Effector CD4-positive, alpha-beta T cell (primary cell): ENCODE measurements at places on chromosomes 13 and 19.

- no peak for DNase-seq
Observed at GRCh38 chr13:106104281-106104901, 431.1 kb downstream of the EFNB2 start.

DNA sequence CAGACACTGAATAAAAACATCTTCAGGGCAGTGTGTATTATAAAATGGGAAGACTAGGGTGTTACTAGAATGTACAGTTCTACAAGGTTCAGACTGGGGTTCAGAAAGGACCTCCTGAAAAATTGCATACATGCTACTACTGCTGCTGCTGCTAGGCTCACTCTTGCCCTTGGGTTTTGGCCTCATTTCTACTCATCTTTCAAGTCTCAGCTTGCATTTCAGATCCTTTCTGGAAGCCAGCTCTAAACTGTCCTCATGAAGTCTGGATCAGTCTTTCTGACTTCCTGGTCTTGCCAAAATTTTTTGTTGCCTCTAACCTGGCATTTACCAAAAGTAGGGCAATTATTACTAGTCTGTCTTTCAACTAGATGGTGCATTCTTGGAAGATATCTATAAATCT, 393.3 kb downstream of the DIAPH3 start:
- DNase-seq = no peak

DNA sequence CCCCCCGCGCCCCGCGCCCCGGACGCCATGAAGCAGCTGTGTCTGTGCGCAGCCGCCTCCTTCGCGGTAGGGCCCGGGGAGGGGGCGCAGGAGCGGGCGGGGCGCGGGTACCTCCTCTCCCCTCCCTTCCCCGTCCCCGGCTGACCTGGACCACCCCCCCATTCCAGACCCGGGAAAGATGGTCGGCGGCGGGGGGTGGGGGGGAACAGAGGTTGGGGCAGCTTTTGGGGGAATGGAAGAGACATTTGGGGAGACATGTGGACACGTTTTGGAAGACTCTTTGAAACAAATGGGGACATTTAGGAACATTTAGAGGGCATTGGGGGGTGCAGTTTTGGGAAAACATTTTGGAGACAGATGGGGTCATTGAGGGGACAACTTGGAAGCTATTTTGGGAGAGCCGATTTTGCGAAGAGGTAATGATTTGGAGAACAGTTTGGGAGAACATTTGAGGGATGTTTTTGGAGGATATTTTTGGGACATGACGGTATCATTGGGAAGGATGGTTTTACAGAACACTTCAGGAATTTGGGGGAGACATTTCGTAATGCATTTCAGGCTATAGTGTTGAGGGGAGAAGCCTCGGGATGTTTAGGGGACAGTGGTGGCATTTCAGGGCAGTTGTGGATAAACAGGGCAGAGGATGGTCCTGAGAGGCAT, 16.1 kb downstream of the ANKRD24 start:
- no peak for DNase-seq

DNA sequence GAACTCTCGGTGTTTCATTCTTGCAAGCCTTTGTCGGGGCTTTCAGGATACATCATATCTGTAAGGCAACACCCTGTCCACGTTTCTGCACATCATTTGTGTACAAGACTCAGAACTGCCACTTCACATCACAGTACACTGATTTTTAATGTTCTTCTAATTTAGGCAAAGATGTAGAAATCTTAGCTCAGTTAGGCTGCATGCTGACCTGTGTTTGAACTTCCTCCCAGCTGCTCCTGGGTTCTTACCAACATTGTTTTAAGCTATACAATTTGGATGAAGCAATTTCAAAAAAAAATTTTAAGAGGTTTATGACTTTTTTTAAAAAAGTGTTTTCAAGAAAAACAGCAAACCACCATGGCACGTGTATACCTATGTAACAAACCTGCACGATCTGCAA, 1047.9 kb upstream of the SLC10A2 start:
- no peak for DNase-seq

GRCh38 chr19:7063339-7063738, 4.9 kb upstream of the MBD3L3 start:
- DNase-seq = no peak

DNA sequence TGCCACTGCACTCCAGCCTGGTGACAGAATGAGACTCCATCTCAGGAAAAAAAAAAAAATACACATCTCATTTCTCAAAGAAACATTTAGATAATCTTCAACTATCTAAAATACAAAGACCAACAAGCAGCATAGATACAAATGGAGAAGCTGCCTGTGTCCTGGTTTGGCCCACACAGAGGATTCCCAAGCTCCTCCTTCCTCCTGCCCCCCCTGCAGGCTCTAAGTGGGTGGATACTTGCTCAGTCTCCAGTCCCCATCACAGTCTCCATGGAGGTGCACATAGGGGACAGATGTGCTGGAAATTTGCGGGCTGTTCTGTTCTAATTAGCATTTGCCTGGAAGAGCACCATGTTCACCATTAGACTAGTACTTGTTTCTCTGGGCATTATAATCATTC, 59.9 kb downstream of the ABCC4 start:
- DNase-seq = no peak

GRCh38 chr13:27466513-27466912, 16.1 kb upstream of the MTIF3 start:
- DNase-seq = no peak

DNA sequence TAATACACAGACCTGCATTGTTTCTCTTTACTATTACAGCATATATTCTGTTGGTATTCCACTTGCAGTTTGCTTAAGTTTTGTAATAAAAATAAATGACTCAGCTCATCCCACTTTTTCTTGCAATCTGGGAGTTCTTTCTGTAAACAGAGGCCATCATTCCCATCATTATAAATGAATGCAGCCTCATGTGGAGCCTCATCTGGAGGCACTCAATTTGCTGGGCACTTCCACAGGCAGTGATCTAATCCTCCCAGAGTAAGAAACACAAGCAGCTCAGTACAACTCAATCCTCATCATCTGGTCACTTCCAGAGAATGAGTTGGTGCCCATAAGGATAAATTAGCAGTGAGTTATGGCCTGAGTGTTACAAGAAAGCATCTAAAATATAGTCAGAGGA, 2801.9 kb downstream of the PCDH9 start:
- no peak for DNase-seq

DNA sequence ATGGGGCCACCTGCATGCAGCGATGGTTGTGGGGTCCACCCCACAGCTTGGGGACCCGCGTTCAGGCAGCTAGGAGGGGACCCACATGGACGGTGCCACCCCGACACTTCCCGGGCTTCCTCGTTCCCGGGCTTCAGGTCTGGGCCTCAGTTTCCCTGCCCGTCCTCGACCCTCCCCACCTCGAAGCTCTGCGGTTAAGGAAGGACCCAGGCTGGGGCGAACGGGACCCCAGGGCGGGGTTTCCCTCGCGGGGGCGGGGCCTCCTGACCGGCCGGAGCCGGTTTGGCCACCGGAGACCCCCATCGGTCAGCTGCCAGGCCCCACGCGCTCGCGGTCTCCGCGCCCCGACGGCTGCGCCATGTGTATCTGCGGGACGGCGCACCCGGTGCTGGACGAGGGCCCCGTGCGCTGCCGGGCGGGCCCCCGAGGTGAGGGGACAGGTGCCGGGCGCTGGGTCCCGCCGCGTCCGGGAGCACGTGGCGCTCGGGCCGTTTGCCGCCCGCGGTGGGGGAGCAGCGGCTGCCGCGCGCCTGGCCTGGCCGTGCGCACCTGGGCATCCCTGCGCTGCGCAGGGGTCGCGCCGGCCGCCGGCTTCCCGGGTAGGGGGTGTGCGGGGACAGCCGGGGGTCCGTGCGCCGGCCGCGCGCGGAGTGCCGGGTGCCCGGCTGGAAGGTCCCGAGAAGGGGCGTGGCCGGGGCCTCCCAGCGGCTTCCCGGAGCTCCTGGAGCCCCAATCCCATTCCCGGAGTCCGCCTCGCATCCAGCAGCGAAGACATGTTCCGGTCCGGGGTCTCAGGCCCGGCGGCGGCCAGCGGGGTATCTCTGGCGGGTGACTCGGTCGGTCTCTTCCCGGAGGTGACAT, 4.2 kb downstream of the ARHGAP45 start:
- no peak for DNase-seq
